ENCODE measurements at places on chromosomes 5 and 9. TPM values are rescaled to one million over a fixed set of nuclear protein-coding genes. Genes with fewer than 3 reads are reported as not detected.
A peak's percentile ranks its signal among the peaks of the same experiment; 100 is the strongest.

GRCh38 chr5:6088706-6089105 is 289.6 kb downstream of the MED10 start:
- DNase-seq = no peak

- DNase-seq = no peak
Observed at GRCh38 chr9:113933671-113934070, 57.6 kb downstream of the ZNF618 start.

DNA sequence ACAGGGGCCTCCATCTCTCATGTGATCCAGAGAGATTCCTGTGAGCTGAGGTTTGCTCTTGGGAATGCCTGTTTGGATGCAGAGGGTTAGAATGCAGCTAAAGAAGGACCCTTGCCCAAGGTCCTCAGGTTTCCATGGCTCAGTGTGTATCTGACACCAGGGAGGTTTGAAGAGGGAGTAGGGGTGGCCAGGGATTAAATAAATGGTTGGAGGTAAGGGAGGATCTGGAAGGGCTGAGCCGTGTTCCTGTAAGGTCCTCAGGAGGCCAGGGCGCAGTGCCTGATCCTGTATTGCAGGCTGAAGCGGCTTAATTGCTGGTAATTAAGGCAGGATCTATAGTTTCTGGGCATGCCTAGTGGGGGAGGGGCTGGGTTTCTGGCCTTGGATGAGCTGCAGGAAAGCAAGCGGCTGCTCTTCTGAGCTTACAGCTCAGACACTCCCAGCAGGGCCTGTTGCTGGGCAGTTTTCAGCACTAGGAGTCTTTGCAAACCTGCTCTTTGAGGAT is 41.5 kb upstream of the MAP1B start:
- DNase-seq = no peak

GRCh38 chr9:17476401-17476800 is 102.5 kb upstream of the SH3GL2 start:
- no peak for DNase-seq

DNA sequence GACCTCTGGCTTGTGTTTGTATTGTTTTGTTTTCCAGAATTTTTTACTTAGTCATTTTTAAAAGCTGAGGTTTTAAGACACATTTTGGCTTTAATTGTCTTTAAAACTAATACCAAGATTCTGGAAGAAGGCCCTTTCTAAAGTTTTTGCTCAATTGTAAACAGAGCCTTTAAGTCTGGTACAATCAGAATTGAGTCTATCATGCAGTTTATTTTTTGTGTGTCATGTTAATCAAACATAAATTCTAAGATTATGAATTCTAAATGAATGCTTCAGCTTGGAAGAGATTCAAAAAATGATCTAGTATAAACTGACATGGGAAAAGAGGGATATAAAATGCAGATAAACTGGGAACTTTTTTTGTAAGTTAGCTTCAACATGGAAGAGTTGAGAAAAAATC is 882.7 kb downstream of the TLE1 start:
- DNase-seq = no peak

DNA sequence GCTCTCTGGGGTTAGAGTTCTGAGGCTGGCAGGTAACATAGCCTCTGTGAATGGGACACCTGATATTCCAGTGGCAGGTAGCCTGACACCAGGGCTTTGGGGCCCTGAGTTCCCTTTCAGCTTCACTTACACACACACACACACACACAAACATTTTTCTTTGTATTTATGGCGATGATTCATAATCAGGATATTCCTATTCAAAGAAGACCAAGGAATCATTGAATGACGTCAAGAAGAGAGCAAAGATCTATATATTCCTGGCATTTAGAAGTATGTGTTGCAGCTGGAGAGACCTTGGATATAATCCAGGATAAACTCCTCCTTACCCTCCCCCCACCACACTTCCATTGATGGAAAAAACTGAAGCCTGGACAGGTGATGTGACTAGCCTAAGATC is 7.9 kb upstream of the ENTREP1 start:
- no peak for DNase-seq

GRCh38 chr9:135214054-135214640 is 126.7 kb downstream of the OLFM1 start:
- DNase-seq = no peak

GRCh38 chr5:107542831-107543231 is 127.9 kb downstream of the EFNA5 start:
- peak; percentile 91 for DNase-seq

DNA sequence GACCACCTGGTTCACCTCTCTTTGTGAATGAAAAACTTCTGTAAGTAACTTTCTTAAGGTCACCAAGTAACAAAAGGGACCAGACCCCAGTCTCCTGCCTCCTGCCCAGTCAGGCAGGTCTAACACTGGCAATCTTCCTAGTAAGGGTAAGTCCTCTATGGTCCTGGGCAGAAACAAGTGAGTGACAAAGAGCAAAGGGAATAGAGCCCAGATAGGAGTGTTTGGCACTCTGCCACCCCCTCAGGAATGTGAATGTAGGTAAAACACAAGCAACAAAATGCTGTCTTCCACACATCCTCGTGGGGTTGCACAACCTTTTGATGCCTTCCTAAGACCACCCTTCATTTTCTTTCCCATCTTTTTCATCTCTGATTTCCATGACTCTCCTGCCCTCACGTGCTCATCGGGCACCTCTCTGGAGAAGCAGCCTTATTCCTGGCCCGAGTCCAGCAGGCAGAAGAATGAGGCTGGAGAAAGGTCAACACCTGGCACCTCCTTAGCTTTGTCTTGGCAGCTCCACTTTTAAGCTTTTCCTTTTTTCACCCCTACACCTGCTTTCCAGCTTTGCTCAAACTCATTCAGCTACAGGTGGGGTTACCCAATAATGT is 90.2 kb upstream of the LHFPL2 start:
- no peak for DNase-seq

- no peak for DNase-seq
Observed at GRCh38 chr5:19498852-19499251, 489.1 kb downstream of the CDH18 start.

DNA sequence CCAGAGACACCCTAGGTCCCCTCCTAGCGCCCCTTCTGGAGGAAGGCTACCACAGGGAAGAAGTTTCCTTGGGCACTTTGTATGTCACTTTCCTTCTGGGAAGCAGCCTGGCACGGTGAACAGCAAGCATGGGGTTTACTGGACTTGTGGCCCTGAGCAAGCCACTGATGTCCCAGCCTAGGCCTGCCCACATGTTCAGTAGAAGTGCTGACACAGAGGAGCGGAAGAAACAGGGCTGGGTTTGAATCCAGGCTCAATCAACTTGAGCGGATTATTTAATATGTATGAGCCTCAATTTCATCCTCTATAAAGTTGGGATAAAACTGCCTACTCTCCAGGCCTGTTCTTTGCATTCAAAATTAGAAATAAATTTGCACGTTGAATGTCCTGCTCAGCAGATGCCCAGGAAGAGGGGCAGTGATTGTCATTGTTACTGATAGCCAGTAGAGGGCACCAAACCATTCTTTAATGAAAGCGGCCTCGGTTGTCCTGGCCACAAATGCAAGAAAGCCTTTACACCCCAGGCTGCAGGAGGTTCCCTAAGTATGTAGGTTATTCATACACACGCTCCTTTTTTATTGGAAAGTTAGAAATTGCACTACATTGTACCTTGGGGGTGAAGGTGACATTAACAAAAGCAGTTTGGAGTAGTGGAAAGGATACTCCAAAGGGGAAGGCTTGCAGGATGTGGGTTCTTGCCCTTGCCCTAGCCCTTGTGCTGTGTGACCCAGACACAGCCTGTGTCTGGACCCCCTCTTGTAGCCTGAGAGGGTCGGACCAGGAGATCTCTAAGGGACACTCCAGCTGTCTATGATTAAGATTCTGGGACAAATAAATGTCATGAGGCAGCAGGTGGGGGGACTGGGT is 13.4 kb upstream of the XPA start:
- DNase-seq = peak; percentile 78

- no peak for DNase-seq
Observed at GRCh38 chr9:8408575-8409190, 609.1 kb upstream of the DMAC1 start.

- DNase-seq = no peak
Observed at GRCh38 chr9:87233899-87234455, 263.7 kb upstream of the DAPK1 start.

DNA sequence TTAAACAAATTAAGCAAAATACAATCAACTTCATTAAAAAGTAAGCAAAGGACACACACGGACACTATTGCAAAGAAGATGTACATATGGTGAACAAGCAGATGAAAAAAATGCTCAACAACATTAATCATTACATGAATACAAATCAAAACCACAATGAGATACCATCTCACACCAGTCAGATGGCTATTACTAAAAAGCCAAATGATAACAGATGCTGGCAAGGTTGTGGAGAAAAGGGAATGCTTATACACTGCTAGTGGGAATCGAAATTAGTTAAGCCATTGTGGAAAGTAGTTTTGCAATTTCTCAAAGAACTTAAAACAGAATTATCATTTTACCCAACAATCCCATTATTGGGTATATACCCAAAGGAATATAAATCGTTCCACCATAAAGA is 636.2 kb upstream of the ST8SIA4 start:
- no peak for DNase-seq

- no peak for DNase-seq
Observed at GRCh38 chr5:10685115-10685521, 75.9 kb downstream of the DAP start.

- DNase-seq = no peak
Observed at GRCh38 chr5:74130155-74130897, 504.3 kb downstream of the ARHGEF28 start.

- no peak for DNase-seq
Observed at GRCh38 chr5:4065472-4066320, 470.1 kb downstream of the IRX1 start.

DNA sequence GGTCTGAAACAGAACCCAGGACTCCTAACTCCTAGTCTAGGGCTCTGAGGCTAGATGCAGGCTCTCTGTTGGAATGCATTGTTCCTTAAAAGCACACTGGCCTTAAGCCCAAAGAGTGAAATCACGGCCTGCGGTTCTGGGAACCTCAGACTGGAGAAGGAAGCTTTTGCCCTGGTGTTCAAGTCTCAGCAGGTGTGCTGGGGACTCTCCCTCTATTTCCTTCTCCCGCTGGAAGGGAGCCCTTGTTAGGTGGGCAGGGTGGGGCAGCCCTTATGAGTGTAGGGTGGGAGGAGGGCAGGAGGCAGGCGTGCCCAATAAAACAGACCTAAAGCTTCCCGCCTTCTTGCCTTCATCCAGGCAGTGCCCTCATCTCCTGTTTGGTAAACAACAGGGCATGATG is 1.8 kb upstream of the PPARGC1B start:
- DNase-seq = no peak

DNA sequence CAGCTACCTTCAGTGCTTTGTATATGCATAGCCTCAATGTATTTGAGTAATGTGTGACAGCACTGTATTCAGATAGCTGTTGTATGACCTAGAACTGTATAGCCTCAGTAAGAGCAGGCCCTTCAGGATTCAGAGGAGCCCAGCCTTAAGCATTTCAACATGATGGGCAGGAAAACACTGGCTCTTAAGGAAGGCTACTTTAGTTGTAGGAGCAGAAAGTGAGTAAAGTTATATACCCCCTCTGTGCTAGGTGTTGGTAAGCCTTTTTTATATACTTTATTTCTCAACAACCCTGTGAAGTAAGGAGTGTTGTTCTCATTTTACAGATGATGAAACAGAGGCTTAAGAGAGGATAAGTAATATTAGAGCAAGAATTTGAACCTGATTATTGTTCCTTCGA is 1.5 kb upstream of the GPR21 start:
- no peak for DNase-seq

- DNase-seq = peak; percentile 20
Observed at GRCh38 chr5:152349683-152350526, 55.2 kb downstream of the NMUR2 start.

- DNase-seq = peak; percentile 54
Observed at GRCh38 chr9:35905051-35905781, 786 bp upstream of the HRCT1 start.

GRCh38 chr5:5372930-5373329 is 49.5 kb upstream of the ICE1 start:
- DNase-seq = no peak

DNA sequence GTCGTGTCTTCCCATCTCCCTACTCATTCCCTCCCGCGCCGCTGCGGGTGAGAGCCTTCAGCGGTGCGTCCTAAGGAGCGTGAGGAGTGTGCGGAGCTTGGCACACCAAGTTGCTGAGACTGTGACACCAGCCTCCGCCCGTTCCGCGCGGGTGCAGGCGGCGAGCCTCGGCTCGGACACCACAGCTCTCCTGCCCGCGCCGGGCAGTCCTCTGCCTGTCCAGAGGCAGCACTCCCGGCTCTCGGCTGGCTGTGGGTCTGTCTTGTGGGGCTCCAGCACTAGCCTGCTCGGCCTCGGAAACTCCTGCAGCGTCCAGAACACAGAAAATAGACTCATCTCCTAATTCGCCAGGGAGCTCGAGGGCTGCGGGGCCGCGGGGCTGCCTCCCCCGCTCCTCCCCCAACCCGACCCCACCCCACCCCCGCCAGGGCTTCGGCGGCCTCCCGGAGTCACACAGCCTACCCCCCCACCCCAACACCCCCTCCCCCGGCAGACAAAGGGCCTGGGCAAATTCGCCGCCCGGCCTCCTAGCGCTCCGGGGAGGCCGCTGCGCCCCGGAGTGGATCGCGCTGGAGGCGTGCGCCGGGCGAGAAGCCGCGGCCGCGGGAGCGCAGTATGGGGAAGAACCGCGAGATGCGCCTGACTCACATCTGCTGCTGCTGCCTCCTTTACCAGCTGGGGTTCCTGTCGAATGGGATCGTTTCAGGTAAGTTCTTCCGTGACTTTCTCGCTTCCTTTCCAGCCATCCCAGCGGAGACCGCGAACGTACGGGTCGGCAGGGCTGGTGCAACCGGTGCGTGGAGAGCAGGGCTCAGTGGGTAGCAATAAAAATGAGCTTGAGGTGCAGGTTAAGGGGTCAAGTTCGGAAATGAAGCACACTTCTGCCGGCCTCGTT is at the start of gene ADAMTS19:
TSS of gene ADAMTS19 (plus strand) at position 522 of the 895 bp plus-strand sequence. CDS start at position 616, 94 bp downstream.
- DNase-seq = peak; percentile 11

DNA sequence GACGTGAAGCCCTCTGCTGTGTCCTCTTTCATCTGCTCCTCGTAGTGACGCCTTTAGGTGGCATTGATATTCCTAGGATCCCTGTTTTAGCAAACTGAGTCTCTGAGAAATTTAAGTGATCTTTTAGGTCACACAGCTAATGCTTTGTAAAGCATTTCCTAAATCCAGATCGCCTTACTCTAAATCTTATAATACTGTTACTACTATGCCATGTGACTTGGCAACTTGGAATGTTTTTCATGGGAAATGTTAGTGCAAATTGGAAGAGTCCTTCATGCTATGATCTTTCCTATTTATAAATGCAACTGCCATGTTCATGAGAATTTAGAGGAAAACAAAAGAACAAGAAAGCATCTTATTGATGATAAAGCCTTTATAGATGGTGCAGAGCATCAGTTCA is 212.2 kb downstream of the TRIO start:
- DNase-seq = no peak

GRCh38 chr9:21811914-21812313 is 9.5 kb downstream of the MTAP start:
- DNase-seq = no peak

Gene NRG2
- 0.52 TPM for total RNA-seq

Gene DMRT3
- total RNA-seq = not detected

Gene CDKN2A
- 25.0 TPM for total RNA-seq

Gene GPRIN1
- total RNA-seq = 15.3 TPM

Gene NTRK2
- 9.8 TPM for total RNA-seq

Gene ARSI
- 7.3 TPM for total RNA-seq

Gene CBY3
- total RNA-seq = not detected

Gene LMNB1
- total RNA-seq = 9.6 TPM

Gene WNK2
- 0.17 TPM for total RNA-seq

Gene COL23A1
- total RNA-seq = 0.40 TPM

Gene PLPP1
- 70.6 TPM for total RNA-seq

Gene LHX3
- total RNA-seq = not detected

Measured in renal cortical epithelial cell (primary cell).